ENCODE measurements at places on chromosomes 11 and 22.

GRCh38 chr11:84899134-84899533 is 728.0 kb downstream of the DLG2 start:
- no peak for DNase-seq

GRCh38 chr11:61476371-61476770 is 32.2 kb upstream of the LRRC10B start:
- DNase-seq: no peak

DNA sequence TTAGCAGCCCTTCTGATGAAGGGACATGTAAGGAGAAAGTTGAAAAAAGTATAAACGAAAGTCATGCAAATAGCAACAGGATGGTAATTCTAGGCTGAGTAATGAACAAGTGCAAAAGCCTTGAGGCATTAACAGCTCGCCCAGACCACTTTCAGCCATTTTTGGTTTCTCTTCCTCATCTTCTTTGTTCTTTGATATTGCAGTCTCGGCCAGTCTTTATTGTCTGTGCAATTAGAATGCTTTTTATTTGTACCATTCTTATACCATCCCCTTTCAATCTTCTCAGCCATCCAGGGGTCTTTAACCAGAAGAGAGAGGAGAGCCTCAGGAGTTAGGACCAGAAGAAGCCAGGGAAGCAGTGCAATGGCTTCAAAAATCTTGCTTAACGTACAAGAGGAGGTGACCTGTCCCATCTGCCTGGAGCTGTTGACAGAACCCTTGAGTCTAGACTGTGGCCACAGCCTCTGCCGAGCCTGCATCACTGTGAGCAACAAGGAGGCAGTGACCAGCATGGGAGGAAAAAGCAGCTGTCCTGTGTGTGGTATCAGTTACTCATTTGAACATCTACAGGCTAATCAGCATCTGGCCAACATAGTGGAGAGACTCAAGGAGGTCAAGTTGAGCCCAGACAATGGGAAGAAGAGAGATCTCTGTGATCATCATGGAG is 7.3 kb downstream of the TRIM34 start:
- no peak for DNase-seq

GRCh38 chr22:30375312-30375849 is 11.8 kb downstream of the RNF215 start:
- no peak for DNase-seq

DNA sequence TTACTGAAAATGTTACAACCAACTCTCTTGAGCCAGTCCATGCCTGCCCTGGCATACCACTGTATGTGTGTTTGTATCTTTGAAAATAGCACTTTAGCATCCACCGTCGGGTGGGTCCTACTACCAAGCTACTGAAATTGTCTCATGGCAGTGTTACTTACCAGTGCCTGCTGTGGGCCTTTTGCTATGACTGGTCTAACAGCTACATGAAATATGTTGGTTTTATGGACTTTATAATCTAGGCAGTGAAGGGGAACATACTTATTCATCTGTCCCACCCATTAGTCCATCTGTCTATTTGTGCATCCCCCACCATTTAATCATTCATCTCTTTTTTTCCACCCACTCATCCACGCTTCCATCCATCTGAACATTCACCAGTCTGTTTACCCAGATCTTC is 106.0 kb downstream of the NAV2 start:
- no peak for DNase-seq

- DNase-seq: no peak
Observed at GRCh38 chr11:14258221-14258935, 100.6 kb downstream of the RRAS2 start.

- no peak for DNase-seq
Observed at GRCh38 chr11:21464601-21465193, 728.2 kb upstream of the ANO5 start.

- DNase-seq: no peak
Observed at GRCh38 chr11:129853518-129854231, 38.0 kb downstream of the TMEM45B start.

GRCh38 chr11:1356007-1356435 is 33.7 kb upstream of the BRSK2 start:
- DNase-seq: no peak

GRCh38 chr22:49601614-49602321 is 225.9 kb downstream of the BRD1 start:
- no peak for DNase-seq

- DNase-seq: no peak
Observed at GRCh38 chr11:130340671-130341319, 26.1 kb upstream of the ZBTB44 start.

- no peak for DNase-seq
Observed at GRCh38 chr11:74626604-74627003, 34.2 kb downstream of the POLD3 start.

DNA sequence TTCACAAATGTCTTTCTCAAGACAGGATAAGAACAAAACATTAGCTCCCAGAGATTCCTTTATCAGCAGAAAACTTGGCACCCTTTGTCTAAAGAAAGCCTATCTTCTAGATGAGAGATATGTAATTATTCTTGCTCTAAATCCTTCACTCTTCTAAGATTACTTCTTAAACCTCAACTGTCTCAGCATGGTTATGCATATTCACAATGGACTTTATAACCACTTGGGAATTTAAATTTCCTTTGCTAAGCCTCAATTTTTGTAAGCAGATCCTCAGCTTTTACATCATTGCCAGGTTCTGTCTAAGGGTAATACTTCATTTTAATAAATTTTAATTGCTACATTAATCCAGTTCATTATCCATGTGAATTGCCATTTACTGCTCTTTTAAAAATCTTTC is 433.6 kb upstream of the DDI1 start:
- DNase-seq: no peak

- no peak for DNase-seq
Observed at GRCh38 chr11:2549080-2549479, 104.3 kb downstream of the KCNQ1 start.

GRCh38 chr11:10920205-10920604 is 62.4 kb upstream of the ZBED5 start:
- DNase-seq: no peak

DNA sequence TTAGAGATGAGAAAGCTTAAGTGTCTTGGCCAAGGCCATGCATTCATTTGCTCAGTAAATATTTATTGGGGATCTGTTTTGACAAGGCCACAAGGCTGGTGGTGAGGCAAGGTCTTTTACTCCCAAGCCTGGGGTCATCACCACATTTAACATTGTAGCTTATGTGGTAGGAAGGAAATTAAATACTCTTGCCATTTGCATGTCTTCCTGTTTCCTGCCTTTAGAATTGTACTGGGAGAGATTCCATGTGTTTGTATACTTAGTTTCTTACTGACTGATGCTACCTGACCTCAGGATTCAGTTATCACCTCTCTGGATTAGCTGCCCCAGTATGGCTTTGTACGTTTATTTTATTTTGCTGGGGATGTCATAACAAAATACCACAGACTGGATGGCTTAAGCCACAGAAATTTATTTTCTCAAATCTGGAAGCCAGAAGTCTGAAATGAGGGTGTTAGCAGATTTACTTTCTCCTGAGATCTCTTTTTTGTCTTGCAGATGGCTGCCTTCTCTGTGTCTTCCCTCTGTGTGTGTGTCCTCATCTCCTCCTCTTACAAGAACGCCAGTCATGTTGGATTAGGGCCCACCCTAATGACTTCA is 44.8 kb downstream of the SPECC1L start:
- no peak for DNase-seq

DNA sequence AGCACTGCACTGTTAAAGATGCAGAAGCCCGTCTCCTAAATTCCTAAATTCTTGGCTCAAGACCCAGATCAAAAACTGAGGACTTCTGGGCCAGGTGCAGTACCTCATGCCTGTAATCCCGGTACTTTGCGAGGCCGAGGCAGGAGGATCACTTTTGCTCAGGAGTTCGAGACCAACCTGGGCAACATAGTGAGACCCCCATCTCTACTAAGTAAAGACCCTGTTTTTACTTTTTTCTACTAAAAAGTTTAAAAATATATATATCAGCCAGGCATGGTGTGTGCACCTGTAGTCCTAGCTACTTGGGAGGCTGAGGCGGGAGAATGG is 29.7 kb downstream of the PDGFB start:
- DNase-seq: no peak

DNA sequence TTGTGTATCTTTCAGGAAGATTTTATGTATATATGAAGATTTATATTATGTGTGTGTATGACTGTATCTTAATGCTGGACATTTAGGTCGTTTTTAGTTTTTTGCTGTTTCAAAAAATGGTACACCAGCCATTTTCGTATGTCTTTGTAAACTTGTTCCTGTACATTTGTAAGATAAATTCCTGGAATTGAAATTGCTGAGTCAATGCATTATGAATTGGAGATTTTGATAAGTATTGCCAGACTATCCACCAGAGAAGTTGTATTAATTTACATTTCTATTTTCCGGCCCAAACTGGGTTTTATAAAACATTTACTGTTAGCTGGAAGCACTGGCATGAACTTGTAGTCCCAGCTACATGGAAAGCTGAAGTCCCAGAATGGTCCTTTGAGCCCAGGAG is 24.6 kb downstream of the MRPL48 start:
- no peak for DNase-seq

DNA sequence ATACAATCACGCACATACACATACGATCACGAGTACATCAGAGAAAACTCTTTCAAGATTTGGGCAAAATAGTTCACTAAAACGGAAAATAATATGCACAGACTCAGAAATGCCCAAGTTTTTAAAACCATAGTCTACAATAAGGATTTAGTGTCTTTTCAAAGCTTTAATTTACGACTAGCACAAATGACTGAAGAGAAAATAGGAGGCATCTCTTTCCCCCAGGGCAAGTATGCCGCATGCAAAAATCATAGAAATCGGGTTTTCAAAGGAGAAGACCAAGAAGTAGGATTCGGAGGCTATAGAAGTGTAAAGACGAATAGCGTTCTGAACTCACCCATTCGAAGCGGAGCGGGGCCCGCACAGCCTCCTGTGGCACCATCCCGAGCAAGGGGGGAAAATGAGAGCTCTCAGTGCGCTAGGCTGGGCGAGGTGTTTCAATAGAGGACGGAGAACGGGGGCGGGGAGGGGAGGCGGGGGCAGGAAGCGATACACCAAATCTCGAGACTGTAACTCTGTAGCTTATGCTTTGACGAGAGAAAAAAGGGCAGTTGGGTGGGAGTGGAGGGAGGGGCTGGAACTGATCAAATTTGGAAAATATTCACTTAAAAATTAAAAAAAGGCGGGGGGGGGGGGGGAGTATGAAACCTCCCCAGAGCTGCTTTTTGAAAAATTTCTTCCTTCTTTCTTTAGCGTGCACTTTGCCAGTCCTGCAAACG is 15.8 kb downstream of the BLID start:
- no peak for DNase-seq

GRCh38 chr11:119940401-119940976 is 197.4 kb downstream of the TRIM29 start:
- DNase-seq: no peak

DNA sequence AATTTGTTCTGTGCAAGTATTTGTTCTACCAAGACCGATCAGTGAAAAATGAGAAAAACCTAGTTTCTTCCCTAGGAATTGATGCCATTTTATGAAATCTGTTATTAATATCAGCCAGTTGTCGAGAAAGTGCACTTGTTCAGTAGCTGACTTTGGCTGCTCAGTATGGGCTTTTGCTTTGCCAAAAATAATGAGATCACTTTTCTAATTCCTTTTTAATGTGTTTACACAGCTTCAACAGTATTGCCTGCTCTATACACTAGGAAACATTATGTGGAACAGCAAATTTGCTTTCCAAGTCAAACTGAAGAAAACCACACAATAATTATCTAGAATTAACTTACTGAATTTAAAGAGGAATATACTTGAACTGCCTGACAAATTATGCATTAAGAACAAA is 34.4 kb downstream of the SCUBE2 start:
- no peak for DNase-seq

- no peak for DNase-seq
Observed at GRCh38 chr11:12845739-12846358, 163.3 kb upstream of the RASSF10 start.

GRCh38 chr11:15889363-15890030 is 466.8 kb downstream of the SOX6 start:
- DNase-seq: no peak

DNA sequence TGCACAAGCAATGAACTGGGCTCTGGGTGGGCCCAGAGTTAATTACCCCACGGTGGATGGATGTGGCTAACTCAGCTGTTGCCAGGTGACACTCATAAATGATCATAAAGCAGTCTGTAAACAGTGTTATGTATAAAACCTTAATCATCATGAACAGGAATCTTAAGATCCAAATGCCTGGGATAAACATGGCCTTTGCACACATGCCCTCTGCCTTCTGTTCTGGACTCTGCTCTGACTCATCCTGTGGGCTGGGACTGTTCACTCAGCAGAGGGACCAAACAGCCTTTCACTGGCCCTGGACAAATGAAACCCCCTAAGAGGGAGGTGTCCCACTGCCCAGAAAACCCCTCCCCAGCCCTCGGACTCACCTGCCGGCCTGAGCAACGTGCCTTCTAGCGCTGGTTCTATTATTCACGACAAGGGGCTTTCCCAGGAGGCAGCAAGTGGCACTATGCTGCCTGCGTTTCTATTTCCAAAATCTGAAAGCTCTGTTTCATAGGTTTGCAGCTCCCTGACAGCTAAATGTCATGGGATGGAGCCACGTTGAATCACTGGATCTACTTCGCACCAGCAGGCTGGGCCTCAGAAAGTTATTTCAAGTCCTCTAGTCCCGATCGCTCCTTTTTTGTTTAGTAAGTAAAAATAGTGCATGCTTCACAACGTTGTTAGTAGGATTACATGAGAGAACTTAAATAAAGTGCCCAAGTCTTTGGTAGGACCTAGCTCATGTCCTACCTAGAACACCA is 53.0 kb downstream of the LARGE1 start:
- DNase-seq: no peak

DNA sequence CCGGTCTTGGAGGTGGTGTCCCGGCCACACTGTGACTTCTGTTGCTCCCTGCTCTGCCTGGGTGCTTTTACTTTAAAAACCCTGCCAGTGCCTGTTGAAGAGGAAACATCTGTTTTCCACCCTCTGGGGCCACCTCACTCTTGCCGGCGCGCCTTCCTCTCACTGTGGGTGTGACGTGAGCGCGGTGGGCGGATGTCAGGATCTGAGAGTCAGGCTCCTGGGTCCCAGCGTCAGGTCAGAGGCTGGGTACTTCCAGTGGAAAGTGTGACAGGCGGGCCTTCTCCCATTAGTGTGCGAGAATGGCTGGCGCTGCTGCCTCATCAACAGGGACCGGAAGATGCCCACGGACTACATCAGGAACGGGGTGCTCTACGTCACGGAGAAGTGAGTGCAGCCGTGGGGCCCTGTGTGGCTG is 54.2 kb downstream of the GRAMD4 start:
- no peak for DNase-seq

DNA sequence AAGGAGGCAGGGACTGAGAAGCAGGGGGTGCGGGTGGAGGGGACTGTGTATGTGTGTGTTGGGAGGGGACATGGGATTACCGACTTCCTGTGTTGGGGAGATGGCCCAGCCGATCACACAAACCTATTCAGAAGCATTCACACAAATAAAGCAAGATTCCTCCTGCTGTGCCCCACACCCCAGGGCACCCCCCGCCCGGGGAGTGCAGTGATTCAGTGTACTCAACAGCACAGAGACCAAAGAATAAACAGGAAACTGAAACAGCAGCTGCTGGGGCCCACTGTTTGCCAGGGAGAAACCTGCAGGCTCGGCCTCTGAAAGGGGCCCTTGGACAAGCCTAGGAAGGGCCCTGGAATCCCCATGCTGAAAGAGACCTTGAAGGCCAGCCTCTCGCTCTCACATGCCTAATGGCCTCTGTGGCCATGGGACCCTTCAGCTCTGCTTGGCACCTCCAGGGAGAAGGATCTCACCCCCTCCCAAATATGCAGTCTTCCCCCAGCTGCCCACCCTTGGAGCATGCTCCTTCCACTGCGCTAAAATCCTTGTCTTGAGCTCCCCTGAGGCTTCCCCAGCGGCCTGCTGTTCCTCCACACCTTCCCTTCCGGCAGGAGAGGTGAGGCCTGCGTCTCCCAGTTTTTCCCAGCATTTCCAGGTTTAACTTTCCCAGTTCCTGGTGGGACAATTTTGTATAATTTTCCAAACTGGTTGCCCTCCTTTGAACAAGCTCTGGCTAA is 72.9 kb downstream of the CSNK2A3 start:
- peak; percentile 15 for DNase-seq

Data from iPS DF 19.7 (cell line).